ENCODE measurements at places on chromosomes 3 and 15. TPM values are rescaled to one million over a fixed set of nuclear protein-coding genes. Genes with fewer than 3 reads are reported as not detected.

Gene NAALADL2
- total RNA-seq = 12.9 TPM

Gene EMC7
- total RNA-seq = 49.0 TPM

Gene ATP13A5
- not detected for total RNA-seq

Gene PLCD1
- 93.3 TPM for total RNA-seq

Gene PIGZ
- 17.4 TPM for total RNA-seq

Gene APPL1
- total RNA-seq = 53.8 TPM

Gene SEMA7A
- 1.2 TPM for total RNA-seq

Gene THSD4
- total RNA-seq = 71.2 TPM

GRCh38 chr15:64893481-64894394, 18.0 kb upstream of the ANKDD1A start:
- H3K36me3 ChIP-seq = no peaks in the 10 kb centered on the region
- no peaks in the 10 kb centered on the region for H3K27me3 ChIP-seq
- H3K4me1 ChIP-seq = peaks cover 30% of the 10 kb centered on the region
- H3K27ac ChIP-seq = peak overlapping the region; percentile 25

- no peak overlapping the region for H3K27ac ChIP-seq
- no peak overlapping the region for H3K4me3 ChIP-seq
- H3K27me3 ChIP-seq = no peaks in the 10 kb centered on the region
- H3K36me3 ChIP-seq = no peaks in the 10 kb centered on the region
- no peak for DNase-seq
- no peaks in the 10 kb centered on the region for H3K4me1 ChIP-seq
These were observed 471.2 kb downstream of the MFSD1 start for GRCh38 chr3:159273070-159273469.

- no peak overlapping the region for H3K4me3 ChIP-seq
- DNase-seq = no peak
- no peaks in the 10 kb centered on the region for H3K4me1 ChIP-seq
These were observed 268.1 kb upstream of the CRBN start for GRCh38 chr3:3447641-3448040.

GRCh38 chr3:96478496-96478895, 335.9 kb upstream of the EPHA6 start:
- no peaks in the 10 kb centered on the region for H3K27me3 ChIP-seq
- H3K36me3 ChIP-seq = no peaks in the 10 kb centered on the region
- H3K4me1 ChIP-seq = no peaks in the 10 kb centered on the region
- H3K27ac ChIP-seq = no peak overlapping the region
- H3K4me3 ChIP-seq = no peak overlapping the region

GRCh38 chr3:105518806-105519418, 152.2 kb downstream of the ALCAM start:
- no peak overlapping the region for H3K4me3 ChIP-seq
- no peaks in the 10 kb centered on the region for H3K36me3 ChIP-seq
- H3K4me1 ChIP-seq = peaks cover 8% of the 10 kb centered on the region
- no peak for DNase-seq
- no peak overlapping the region for H3K27ac ChIP-seq

GRCh38 chr15:35827141-35827540, 281.2 kb upstream of the DPH6 start:
- no peak overlapping the region for H3K4me3 ChIP-seq
- no peaks in the 10 kb centered on the region for H3K36me3 ChIP-seq
- H3K27me3 ChIP-seq = no peaks in the 10 kb centered on the region
- no peak overlapping the region for H3K27ac ChIP-seq

DNA sequence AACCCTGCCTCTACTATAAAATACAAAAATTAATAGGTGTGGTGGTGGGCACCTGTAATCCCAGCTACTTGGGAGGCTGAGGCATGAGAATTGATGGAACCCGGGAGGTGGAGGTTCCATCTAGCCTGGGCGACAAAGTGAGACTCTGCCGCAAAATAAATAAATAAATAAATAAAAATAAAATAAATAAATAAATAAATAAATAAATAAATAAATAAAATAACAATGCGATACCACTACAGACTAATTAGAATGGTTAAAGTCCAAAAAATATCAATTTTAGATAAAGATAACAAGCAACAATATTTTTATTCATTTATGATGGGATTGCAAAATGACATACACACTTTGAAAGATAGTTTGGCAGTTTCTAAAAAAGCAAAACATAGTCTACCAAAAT, 1131.5 kb downstream of the SI start:
- no peak overlapping the region for H3K4me3 ChIP-seq
- H3K36me3 ChIP-seq = no peaks in the 10 kb centered on the region
- DNase-seq = no peak
- no peaks in the 10 kb centered on the region for H3K4me1 ChIP-seq
- no peak overlapping the region for H3K27ac ChIP-seq

- no peak for DNase-seq
- no peak overlapping the region for H3K27ac ChIP-seq
- H3K4me3 ChIP-seq = no peak overlapping the region
These were observed 71.2 kb upstream of the SOX14 start for GRCh38 chr3:137692803-137693431.

GRCh38 chr15:87873516-87873915, 383.0 kb downstream of the NTRK3 start:
- peaks cover 5% of the 10 kb centered on the region for H3K36me3 ChIP-seq
- H3K4me3 ChIP-seq = no peak overlapping the region
- H3K27me3 ChIP-seq = no peaks in the 10 kb centered on the region
- no peak for DNase-seq
- H3K27ac ChIP-seq = no peak overlapping the region
- peaks cover 2% of the 10 kb centered on the region for H3K4me1 ChIP-seq

- DNase-seq = no peak
- H3K4me1 ChIP-seq = no peaks in the 10 kb centered on the region
- H3K4me3 ChIP-seq = no peak overlapping the region
- no peaks in the 10 kb centered on the region for H3K36me3 ChIP-seq
- no peak overlapping the region for H3K27ac ChIP-seq
These were observed 301.3 kb upstream of the IGF1R start for GRCh38 chr15:98347001-98347400.

GRCh38 chr15:90037961-90038631, 37.0 kb downstream of the ZNF710 start:
- no peaks in the 10 kb centered on the region for H3K27me3 ChIP-seq
- H3K4me3 ChIP-seq = no peak overlapping the region
- DNase-seq = no peak
- H3K36me3 ChIP-seq = no peaks in the 10 kb centered on the region
- H3K4me1 ChIP-seq = peaks cover 13% of the 10 kb centered on the region

- no peaks in the 10 kb centered on the region for H3K27me3 ChIP-seq
- peaks cover 4% of the 10 kb centered on the region for H3K36me3 ChIP-seq
- H3K4me1 ChIP-seq = peaks cover 62% of the 10 kb centered on the region
- H3K27ac ChIP-seq = peak within 1 kb of the TSS; percentile 98
These were observed at the start of gene LARP6 for GRCh38 chr15:70853973-70854665. TSS of gene LARP6 (minus strand) at chr15:70854157. CDS start at chr15:70854088, 69 bp downstream.

GRCh38 chr15:49712846-49713450, 92.1 kb downstream of the DTWD1 start:
- no peak overlapping the region for H3K27ac ChIP-seq
- peaks cover 6% of the 10 kb centered on the region for H3K4me1 ChIP-seq
- H3K36me3 ChIP-seq = no peaks in the 10 kb centered on the region
- no peaks in the 10 kb centered on the region for H3K27me3 ChIP-seq

DNA sequence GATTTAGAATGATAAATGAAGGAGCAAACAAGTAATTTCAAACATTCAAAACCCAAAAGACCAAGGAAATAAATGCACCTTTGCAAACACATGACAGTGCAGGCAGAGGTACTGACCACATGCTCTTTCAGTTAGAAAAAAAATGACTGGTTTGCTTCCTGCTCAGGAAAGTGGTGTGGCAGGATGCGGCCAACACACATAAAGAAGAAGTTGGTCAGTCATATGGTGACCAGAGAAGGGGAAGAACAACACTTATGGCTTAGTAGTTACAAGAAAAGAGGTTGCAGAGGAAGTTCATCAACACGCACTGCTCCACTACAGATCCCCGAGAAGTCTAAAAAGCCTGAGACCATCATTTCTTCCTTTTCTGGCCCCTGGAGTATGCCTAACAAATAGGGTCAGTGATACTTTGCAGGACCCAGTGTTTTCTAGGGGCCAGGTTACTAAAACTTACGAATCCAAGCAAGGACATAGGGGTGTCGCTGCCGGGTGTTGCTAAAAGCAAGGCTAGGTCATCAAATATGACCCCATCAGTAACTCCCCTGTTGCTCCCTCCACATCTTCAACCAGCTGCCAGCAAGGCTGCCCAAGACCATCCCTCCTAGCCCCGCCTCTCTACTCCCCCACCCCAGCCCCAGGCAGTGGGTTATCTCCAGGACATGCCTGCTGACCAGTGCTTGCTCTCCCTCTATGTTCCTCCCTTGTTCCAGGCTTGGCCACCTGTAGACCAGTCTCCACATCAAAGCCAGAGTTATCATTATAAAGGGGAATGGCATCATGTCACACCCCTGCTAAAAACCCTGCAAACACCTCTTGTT, 11.2 kb downstream of the ATP8B4 start:
- H3K36me3 ChIP-seq = no peaks in the 10 kb centered on the region
- H3K27me3 ChIP-seq = no peaks in the 10 kb centered on the region
- DNase-seq = no peak
- H3K4me3 ChIP-seq = no peak overlapping the region

DNA sequence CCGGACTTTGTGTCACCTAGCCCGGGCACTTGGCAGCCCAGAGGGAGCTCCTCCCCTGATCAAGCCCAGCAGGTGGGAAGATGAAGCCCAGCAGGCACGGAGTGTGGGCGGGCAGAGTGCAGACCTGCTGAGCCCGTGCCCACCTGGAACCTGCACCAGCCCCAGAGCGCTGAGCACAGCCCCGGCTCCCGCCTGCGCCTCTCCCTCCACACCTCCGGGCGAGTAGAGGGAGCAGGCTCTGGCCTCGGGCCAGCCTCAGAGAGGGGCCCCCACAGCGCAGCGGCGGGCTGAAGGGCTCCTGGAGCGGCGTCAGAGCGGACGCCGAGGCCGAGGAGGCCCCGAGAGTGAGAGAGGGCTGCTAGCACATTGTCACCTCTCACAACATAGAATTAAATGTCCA, 257.7 kb downstream of the VGLL3 start:
- no peaks in the 10 kb centered on the region for H3K4me1 ChIP-seq
- H3K27ac ChIP-seq = no peak overlapping the region
- no peak overlapping the region for H3K4me3 ChIP-seq
- H3K36me3 ChIP-seq = no peaks in the 10 kb centered on the region

- H3K4me3 ChIP-seq = no peak overlapping the region
- no peak for DNase-seq
- H3K36me3 ChIP-seq = no peaks in the 10 kb centered on the region
- H3K27ac ChIP-seq = no peak overlapping the region
- H3K27me3 ChIP-seq = no peaks in the 10 kb centered on the region
These were observed 215.0 kb downstream of the DPH6 start for GRCh38 chr15:35330916-35331315.

DNA sequence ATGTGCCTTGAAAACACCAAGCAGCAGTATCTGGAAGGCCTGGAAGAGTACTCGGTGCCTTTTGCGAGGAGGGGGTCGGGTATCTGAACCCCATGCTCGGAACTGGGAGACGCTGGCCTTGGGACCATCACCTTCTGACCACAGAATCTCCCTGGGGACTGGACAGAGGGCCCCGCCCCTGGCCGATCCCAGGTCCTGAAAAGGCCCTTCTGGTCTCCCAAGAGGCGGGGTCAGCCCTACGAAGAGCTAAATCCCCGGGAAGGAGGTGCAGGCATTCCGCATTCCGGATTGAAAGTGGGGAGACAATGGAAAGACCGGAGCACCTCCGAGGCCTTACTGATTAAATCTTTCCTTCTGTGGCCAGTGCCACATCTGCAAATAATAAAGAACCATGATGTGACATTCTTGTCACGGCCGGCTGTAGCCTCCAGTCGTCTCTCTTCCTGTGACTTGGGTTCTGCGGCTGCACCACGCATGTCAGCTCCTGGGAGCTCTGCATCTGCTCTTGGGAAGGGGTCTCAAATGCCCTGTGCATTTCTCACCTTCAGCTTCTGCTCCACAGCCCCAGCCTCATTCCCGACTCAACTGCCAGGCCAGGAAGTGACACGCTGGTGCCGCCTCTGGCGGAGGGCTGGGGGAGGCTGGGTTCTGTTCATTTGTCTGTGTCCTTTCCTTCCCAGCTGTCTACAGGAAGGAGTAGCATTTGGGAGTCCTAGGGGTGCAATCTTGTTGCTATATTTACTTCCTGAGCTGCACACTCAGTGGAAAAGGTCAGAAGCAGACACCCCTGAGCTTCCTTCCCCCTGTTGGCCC, 173.5 kb downstream of the KLF13 start:
- H3K36me3 ChIP-seq = no peaks in the 10 kb centered on the region
- no peak for DNase-seq
- H3K27me3 ChIP-seq = no peaks in the 10 kb centered on the region
- no peaks in the 10 kb centered on the region for H3K4me1 ChIP-seq

DNA sequence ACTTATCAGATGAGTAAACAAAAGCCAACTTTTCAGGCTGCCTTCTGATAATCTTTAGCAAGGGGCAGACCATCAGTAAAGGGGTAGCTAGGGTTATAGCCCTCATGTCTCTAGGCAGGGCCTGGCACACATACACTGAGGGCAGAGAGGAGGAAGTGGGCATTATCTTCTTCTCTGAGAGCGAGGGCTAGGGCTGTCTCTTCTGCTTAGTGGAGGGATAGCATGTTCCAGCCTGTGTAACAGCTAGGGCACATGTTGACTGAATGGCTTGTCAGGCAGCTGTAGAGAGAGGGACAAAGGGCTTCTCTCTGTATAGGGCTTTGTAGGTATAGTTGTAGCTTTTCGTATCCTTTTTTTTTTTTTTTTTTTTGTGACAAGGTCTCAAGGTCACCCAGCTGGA, 17.8 kb downstream of the CRTC3 start:
- H3K4me3 ChIP-seq = no peak overlapping the region
- no peak overlapping the region for H3K27ac ChIP-seq
- DNase-seq = no peak
- peaks cover 17% of the 10 kb centered on the region for H3K4me1 ChIP-seq
- H3K36me3 ChIP-seq = no peaks in the 10 kb centered on the region
- H3K27me3 ChIP-seq = no peaks in the 10 kb centered on the region

DNA sequence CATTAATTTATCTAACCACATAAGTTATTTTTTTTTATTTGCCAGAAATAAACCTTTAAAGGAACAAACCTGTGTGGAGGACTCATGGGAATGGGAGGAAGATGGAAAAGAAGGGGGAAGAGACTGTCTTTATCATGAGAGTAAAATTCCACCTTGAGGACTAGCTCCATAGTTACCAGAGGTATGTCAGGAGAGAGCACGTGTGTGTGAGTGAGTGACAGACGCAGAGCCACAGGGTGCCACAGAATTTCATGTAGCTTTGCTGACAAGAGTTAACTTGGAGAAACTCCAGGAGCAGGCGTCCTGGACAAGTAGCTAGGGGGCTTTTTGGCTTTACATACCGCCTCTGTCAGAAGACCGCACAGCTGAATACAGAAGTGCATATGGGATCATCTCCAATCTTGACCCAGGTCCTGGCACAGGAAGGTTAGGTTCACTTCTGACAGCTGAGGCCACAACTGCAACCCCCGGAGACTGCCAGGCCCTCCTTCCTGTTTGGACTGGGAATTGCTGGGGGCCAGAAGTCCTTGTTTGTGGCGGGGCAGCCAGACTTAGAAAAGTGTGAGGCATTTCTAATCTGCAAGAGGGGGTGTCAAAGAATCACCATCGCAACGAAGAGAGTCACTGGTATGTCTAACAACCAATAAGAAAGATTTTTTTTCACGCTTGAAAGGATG, 197.8 kb upstream of the TPM1 start:
- H3K27ac ChIP-seq = no peak overlapping the region
- peaks cover 18% of the 10 kb centered on the region for H3K4me1 ChIP-seq
- H3K27me3 ChIP-seq = no peaks in the 10 kb centered on the region
- H3K4me3 ChIP-seq = no peak overlapping the region
- H3K36me3 ChIP-seq = peaks cover 22% of the 10 kb centered on the region

All from thoracic aorta (tissue), 2 donors.